ENCODE measurements at places on chromosomes 11 and 22. TPM values are rescaled to one million over a fixed set of nuclear protein-coding genes. Genes with fewer than 3 reads are reported as not detected.

ART5 gene
- not detected for total RNA-seq

GRCh38 chr11:10315083-10315482, 10.2 kb downstream of the ADM start:
- no peak overlapping the region for H3K4me3 ChIP-seq
- no peak overlapping the region for H3K27ac ChIP-seq
- H3K27me3 ChIP-seq: peaks cover 2% of the 10 kb centered on the region
- DNase-seq: no peak

- peaks cover 41% of the 10 kb centered on the region for H3K27me3 ChIP-seq
- DNase-seq: no peak
- H3K36me3 ChIP-seq: no peaks in the 10 kb centered on the region
- peaks cover 3% of the 10 kb centered on the region for H3K4me1 ChIP-seq
- H3K4me3 ChIP-seq: no peak overlapping the region
Observed at GRCh38 chr11:18144243-18144642, 11.9 kb downstream of the MRGPRX3 start.

- H3K36me3 ChIP-seq: no peaks in the 10 kb centered on the region
- no peaks in the 10 kb centered on the region for H3K4me1 ChIP-seq
- H3K4me3 ChIP-seq: no peak overlapping the region
- no peaks in the 10 kb centered on the region for H3K27me3 ChIP-seq
Observed at GRCh38 chr11:63517156-63517555, 11.3 kb downstream of the LGALS12 start.

- H3K4me1 ChIP-seq: peaks cover 71% of the 10 kb centered on the region
- H3K36me3 ChIP-seq: no peaks in the 10 kb centered on the region
- no peaks in the 10 kb centered on the region for H3K27me3 ChIP-seq
Observed at GRCh38 chr22:18071968-18072310, 5.9 kb upstream of the PEX26 start.

DNA sequence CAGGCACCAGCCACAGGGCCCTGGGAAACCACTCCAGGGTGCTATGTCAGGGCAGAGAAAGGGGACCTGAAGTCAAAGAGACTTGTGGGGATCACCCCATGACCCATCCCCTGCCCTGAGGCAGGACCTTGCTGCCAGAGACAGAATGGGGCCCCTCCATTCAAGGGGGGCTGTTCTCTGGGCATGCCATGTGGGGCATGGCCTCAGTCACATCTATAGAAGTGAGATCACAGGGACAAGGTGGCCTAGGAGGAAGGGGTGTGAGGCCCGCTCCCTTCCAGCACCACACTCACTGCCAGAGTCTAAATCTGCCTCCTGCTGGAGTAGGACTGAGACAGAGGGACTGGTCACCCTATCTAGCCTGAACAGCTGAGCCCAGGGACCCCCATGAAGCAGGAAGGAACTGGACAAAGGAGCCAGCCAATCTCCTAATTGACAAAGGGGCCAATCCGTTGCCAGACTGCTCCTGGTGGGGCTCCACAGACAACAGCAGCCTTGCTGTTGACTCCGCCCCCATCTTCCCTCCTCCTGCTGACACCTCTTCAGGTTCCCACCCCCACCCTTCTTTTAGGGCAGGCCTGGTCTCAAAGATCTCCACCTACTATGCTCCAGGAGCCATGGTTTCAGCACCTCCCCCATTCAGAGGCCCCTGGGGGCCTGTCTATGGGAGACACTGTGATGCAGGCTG, 26.0 kb downstream of the NEAT1 start:
- DNase-seq: no peak
- no peaks in the 10 kb centered on the region for H3K27me3 ChIP-seq

PIK3IP1 gene
- 21.0 TPM for total RNA-seq

- peaks cover 62% of the 10 kb centered on the region for H3K4me1 ChIP-seq
- H3K4me3 ChIP-seq: no peak overlapping the region
- DNase-seq: no peak
- no peaks in the 10 kb centered on the region for H3K36me3 ChIP-seq
Observed at GRCh38 chr22:23210428-23211170, 30.3 kb downstream of the BCR start.

DNA sequence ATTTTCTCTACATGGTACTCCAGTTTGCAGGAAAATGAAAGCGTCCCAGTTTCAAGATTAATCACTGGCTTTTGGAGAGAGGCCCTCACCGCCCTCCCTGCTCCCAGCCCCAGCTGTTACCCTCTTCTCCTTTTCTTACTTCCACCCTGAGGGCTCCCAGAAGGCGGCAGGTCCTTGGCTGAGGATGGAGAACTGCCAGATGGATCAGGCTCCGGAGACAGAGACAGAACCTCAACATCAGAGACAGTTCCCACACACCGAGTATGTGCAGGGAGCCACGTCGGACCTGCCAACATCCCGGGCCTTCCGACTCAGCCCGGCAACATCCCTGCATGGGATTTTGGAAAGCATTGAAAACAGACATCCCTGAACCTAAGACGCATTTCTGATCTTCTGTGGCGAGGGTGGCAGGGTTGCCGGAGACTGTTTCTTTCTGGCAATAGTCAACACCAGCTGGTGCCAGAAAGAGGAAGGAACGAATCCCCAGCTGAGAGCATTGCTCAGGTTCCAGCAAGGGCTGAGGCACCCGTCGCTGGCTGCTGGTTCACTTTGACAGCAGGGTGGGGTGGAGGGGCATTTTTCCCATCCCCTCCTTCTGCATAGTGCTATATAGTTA, 467.1 kb downstream of the MIAT start:
- no peaks in the 10 kb centered on the region for H3K4me1 ChIP-seq
- no peaks in the 10 kb centered on the region for H3K36me3 ChIP-seq
- no peak overlapping the region for H3K27ac ChIP-seq
- H3K27me3 ChIP-seq: peaks cover 9% of the 10 kb centered on the region
- H3K4me3 ChIP-seq: no peak overlapping the region
- no peak for DNase-seq

DNA sequence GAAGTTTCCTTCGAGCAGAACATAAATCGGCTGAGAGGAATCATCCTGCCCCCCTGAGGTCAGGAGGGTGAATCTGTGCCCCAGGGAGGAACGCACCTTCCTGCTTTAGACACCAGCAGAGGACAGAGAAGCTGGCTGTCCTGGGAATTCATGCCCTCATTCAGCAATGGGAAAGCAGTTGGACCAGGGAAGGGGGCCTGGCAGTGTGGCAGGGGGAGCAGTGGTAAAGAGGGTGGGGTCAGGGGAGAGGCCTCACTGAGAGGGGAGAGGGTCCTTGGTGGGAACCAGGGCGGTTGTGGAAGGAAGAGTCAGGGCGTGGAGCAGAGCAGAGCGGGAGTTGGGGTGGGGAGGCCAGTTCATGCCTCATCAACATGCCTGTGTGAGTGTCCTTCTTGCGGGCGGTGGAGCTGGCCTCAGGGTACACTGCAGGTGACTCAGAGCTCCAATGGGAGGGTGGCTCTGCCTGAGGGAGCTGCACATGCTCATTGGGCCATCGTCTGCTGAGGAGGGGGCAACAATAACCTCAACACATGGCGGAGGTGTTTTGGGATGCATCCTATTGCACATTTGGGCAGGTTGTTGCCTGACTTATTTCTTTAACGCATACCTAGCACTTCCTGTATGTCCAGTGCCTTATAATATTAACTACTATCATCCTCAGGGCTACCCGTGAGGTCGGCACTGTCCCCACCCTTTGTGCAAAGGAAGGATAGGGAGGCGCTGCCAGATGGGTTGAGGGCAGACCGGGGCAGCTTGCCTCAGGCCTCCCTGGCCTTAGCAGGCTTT, 23.2 kb downstream of the MED15 start:
- no peaks in the 10 kb centered on the region for H3K27me3 ChIP-seq
- DNase-seq: no peak
- H3K4me1 ChIP-seq: peaks cover 18% of the 10 kb centered on the region
- H3K27ac ChIP-seq: no peak overlapping the region
- H3K4me3 ChIP-seq: no peak overlapping the region
- H3K36me3 ChIP-seq: peaks cover 63% of the 10 kb centered on the region

- peak overlapping the region; percentile 77 for H3K4me3 ChIP-seq
- H3K27ac ChIP-seq: peak overlapping the region; percentile 86
- no peaks in the 10 kb centered on the region for H3K27me3 ChIP-seq
- H3K36me3 ChIP-seq: peaks cover 48% of the 10 kb centered on the region
- DNase-seq: no peak
Observed at GRCh38 chr22:24400034-24400725, 27.2 kb upstream of the ADORA2A start.

DNA sequence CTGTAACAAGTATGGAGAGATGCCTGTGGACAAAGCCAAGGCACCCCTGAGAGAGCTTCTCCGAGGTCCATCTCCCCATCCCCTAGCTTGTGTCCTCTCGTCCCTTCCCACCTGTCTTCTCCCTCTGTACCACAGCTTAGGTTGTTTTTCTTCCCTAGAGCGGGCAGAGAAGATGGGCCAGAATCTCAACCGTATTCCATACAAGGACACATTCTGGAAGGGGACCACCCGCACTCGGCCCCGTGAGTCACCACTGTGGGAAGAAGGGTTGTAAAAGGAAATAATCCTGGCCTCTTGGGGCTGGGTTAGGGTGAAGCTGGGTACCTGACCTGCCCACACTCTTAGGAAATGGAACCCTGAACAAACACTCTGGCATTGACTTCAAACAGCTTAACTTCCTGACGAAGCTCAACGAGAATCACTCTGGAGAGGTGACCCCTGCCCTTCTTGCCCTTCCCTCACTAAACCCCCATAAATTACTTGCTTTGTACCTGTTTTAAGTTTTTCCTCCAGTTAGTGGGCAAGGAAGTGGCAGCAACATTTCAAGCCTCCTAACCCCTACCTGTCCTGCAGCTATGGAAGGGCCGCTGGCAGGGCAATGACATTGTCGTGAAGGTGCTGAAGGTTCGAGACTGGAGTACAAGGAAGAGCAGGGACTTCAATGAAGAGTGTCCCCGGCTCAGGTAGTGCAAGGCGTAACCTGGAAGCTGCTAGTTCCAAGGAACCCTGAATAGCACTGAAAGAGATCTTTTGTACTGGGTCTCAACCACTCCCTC, 3.1 kb downstream of the TAF10 start:
- no peak overlapping the region for H3K27ac ChIP-seq
- no peaks in the 10 kb centered on the region for H3K27me3 ChIP-seq
- H3K36me3 ChIP-seq: peaks cover 45% of the 10 kb centered on the region

DNA sequence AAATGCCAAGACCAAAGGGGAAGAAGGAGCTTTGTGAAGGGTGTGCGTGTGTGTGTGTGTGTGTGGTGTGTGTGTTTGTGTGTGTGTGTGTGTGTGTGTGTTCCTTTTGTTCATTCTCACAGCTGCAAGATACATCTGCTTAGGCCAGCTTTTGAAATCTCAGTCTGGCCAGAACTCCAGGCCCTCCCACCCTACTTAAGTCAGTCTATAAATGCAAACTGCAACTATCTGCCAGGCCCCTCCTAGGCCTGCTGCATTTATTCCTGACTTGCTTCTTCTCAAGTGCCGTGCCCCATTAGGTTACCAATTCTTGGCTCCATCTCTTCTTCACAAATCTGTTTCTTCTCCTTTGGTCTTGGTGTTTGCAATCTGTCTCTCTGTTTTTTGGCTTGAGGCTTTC, 21.6 kb upstream of the RIC3 start:
- DNase-seq: no peak
- H3K4me1 ChIP-seq: peaks cover 2% of the 10 kb centered on the region
- H3K36me3 ChIP-seq: no peaks in the 10 kb centered on the region
- no peak overlapping the region for H3K4me3 ChIP-seq

PATE2 gene
- total RNA-seq: not detected

- H3K27ac ChIP-seq: peak overlapping the region; percentile 69
- H3K4me1 ChIP-seq: peaks cover 51% of the 10 kb centered on the region
- peaks cover 7% of the 10 kb centered on the region for H3K36me3 ChIP-seq
- no peaks in the 10 kb centered on the region for H3K27me3 ChIP-seq
Observed at GRCh38 chr11:73372375-73372993, 3.7 kb upstream of the RELT start.

GPR83 gene
- 0.16 TPM for total RNA-seq

TRPC6 gene
- not detected for total RNA-seq

GRCh38 chr22:37017356-37017755, 1.9 kb downstream of the TST start:
- no peaks in the 10 kb centered on the region for H3K36me3 ChIP-seq
- H3K27me3 ChIP-seq: no peaks in the 10 kb centered on the region
- H3K4me3 ChIP-seq: peak overlapping the region; percentile 46

DNA sequence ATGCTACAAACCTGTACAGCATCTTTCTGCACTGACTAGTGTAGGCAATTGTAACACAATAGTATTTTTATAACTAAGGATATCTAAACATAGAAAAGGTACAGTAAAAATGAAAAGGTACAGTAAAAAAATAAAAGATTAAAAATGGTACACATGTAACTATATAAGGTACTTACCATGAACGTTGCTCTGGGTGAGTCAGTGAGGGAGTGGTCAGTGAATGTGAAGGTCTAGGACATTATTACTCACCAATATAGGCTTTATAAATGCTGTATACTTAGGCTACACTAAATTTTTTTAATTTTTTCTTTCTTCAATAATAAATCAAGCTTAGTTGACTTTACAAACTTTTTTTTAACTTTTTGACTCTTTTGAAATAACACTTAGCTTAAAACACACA, 59.9 kb downstream of the EIF3M start:
- no peak for DNase-seq
- no peaks in the 10 kb centered on the region for H3K36me3 ChIP-seq
- H3K27me3 ChIP-seq: peaks cover 6% of the 10 kb centered on the region
- no peaks in the 10 kb centered on the region for H3K4me1 ChIP-seq
- H3K4me3 ChIP-seq: no peak overlapping the region

NXPE2 gene
- not detected for total RNA-seq

SMIM35 gene
- total RNA-seq: 1.9 TPM

GRCh38 chr22:48135592-48135991, 1373.1 kb downstream of the TBC1D22A start:
- H3K4me1 ChIP-seq: peaks cover 10% of the 10 kb centered on the region
- no peak overlapping the region for H3K4me3 ChIP-seq
- no peaks in the 10 kb centered on the region for H3K27me3 ChIP-seq

- H3K36me3 ChIP-seq: no peaks in the 10 kb centered on the region
- H3K27me3 ChIP-seq: peaks cover 34% of the 10 kb centered on the region
- no peak overlapping the region for H3K4me3 ChIP-seq
- H3K4me1 ChIP-seq: no peaks in the 10 kb centered on the region
- no peak overlapping the region for H3K27ac ChIP-seq
Observed at GRCh38 chr11:116515664-116516184, 257.1 kb downstream of the BUD13 start.

- peak overlapping the region; percentile 96 for H3K27ac ChIP-seq
- H3K36me3 ChIP-seq: peaks cover 14% of the 10 kb centered on the region
Observed at GRCh38 chr11:5626196-5626595, 1.4 kb downstream of the TRIM34 start.

SCO2 gene
- total RNA-seq: 7.1 TPM

- peak within 1 kb of the TSS; percentile 82 for H3K4me3 ChIP-seq
- H3K27me3 ChIP-seq: no peaks in the 10 kb centered on the region
- DNase-seq: peak; percentile 72
- peaks cover 8% of the 10 kb centered on the region for H3K36me3 ChIP-seq
- H3K27ac ChIP-seq: peak within 1 kb of the TSS; percentile 88
Observed at GRCh38 chr22:38317122-38317994, at the start of gene CSNK1E. TSS of gene CSNK1E (minus strand) at chr22:38317433. CDS start at chr22:38314157, 3,276 bp downstream.

GRCh38 chr11:71080239-71081097, 171.9 kb downstream of the SHANK2 start:
- no peaks in the 10 kb centered on the region for H3K4me1 ChIP-seq
- H3K36me3 ChIP-seq: no peaks in the 10 kb centered on the region
- H3K27me3 ChIP-seq: peaks cover 11% of the 10 kb centered on the region
- no peak overlapping the region for H3K27ac ChIP-seq
- no peak for DNase-seq
- H3K4me3 ChIP-seq: no peak overlapping the region

Data from activated B cell treated with CpG ODN at 0.5 μM for 24 hours (primary cell).